ENCODE measurements at places on chromosomes 6 and 20.

DNA sequence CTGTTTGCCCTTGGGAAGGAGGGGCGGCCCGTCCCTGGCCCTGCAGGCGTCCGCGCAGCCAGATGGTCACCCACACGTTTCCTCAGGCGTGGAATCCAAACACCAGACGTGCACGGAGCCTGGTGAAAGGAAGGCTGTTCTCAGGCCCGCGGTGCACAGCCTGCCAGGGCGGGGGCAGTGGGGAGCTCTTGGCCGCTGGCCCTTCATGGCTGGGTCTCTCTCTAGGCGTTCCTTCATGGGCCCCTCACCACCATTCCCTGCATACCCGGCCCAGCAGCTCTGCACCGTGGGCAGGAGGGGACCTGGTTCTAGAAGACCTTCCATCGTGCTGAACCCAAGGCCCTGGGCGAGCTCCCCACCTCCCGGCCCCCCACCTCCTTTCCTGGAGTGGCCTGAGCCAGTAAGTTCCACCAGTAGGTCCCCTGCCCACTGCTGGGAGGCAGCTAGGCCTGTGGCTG is 30.4 kb upstream of the SMOC2 start:
- no peak for DNase-seq

DNA sequence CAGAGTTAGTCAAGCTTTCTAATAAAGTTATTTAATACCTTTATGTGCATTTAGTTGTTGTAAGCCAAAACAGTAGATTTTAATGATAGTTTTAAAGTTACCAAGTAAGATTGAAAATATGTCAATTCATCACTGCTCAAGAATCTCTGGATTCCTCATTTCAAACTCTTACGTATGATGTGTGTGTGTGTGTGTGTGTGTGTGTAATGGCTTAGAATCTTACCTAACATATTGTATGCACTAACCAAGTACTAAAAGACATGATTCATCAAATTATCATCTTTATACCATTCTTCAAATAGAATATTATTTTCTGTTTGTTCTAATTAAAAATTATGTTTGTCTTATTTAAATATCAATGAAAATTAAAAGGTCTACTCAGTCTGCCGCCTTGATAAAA is 41.5 kb upstream of the ZNF337 start:
- DNase-seq, result peak; percentile 32

- DNase-seq, result no peak
These were observed 1.7 kb upstream of the ZKSCAN8 start for GRCh38 chr6:28139860-28140543.

DNA sequence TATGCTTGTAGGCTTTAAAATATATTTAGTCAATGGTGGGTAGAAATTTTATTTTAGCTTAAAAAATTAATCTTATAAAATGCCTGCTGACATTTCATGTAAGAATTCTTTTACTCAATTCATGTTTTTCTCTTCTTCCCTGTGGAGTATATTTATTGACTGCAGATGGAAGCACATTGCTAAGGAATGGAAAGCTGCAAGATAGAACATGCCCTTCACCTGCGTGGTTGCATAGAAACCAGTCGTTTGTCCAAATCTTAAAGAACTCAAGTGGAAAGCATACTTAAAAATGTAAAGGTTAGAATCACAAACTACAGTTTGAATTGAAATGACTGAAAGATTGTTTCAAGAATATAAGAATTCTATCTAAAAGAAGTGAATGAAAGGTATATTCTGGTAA is 30.7 kb downstream of the C6orf163 start:
- DNase-seq, result no peak

DNA sequence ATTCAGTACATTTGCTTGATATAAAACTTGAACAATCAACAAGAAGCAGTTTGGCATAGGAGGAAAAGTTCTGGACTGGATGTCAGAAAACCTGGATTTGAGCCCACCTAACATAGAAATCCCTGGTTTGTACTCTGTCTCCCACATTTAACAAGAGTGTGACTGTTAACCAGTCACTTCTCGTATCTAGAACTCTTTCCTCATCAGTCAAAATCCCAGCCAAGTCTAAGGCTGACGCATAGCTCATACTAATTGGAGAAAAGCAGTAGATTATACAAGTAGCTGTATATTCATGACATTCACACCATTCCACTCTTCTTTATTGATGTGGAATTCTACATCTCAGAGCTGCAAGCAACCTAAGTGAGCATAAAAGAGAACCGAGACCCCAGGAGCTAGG is 222.7 kb downstream of the PHACTR1 start:
- DNase-seq, result no peak

DNA sequence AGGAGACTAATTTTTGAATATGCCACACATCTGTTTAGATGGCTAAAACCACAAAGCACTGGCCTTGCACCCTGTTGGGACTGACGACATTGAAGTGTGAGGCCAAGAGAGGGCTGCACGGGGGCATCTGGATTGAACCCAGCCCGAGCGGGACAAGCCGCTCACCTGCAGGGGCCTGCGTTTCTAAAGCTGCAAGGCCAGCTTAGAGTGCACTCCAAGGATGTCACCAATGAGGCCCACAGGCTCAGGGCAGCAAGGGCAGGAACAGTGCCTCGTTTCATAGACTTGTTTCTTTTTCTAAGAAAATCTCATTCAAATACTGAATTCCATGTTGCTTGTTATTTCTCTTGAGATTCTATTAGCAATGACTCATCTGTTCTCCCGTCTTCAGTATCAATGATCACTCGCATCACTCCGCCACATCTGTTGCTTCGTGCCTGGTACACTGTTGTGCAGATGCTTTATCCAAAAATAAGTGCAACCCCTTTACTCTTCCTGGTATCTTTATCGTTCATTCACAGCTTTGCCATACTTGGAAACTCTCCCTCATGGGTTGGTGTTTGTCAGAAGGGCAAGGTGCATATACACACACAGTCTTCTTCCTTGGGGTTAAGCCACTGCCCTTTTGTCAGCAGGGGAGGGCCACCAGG is 120.1 kb downstream of the IRF4 start:
- DNase-seq, result no peak

GRCh38 chr6:32852018-32852843 is 1.3 kb downstream of the TAP1 start:
- DNase-seq, result no peak

DNA sequence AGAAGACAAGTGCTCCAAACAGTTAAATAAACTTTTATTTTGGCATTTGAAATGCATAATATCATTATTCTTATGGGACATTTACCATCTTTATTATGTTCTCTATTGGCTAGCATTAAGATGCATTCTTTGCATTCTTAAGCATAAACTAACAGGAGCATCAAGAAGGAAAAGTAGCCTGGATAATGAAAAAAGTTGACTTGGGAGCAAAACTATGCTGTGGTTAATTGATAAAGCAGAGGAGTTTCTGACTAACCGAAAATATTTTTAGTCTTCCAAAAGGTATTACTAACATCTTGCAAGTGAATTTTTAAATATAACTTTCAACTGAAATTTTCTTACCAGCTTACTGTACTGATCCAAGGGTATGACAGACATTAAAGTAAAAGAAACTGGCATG is 140.3 kb downstream of the FLRT3 start:
- DNase-seq, result peak; percentile 70

DNA sequence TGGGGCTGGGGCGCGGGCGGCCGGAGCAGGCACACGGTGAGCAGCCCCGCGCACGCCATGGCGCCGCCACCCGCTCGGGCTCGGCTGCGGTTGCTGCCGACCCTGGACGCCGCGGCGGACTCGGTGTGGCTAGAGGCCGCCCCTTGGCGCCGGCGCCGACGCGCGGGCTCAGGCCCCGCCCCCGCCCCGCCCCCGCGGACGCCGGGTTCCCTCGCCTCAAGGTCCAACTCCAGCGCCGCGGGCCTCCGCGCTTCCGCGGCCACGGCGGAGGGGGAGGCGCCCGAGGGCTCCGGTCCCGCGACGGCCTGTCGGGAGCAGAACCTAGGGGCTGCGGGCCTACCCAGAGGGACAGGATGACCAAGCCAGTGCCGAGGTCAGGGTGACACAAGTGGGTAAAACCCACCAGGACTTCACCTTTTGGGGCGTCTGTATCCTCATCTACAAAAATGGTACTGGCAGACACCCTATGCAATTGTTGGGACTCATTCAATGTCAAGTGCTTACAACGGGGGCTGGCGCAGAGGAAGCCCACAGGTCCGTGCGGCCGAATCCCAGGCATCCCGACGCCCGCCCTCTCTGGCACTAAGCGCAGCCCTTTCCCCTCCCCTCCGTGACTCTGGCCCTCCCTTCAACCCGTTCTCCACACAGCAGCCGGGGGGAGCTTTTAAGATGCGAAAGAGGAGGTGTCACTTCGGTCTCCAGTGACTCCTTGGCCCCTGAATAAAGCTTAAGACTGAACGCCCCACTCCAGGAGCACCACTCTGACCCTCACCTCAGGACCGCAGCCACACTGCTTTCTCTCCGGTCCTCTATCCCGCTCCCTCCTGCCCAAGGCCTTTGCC is at the start of gene NECAB3:
NECAB3 (minus strand) TSS at position 135 of the 842 bp plus-strand sequence; CDS start at position 59, 76 bp downstream.
- DNase-seq, result no peak

GRCh38 chr6:125577124-125577662 is 172.2 kb upstream of the HEY2 start:
- no peak for DNase-seq

- DNase-seq, result no peak
These were observed 15.4 kb upstream of the SLC22A16 start for GRCh38 chr6:110491644-110492317.

DNA sequence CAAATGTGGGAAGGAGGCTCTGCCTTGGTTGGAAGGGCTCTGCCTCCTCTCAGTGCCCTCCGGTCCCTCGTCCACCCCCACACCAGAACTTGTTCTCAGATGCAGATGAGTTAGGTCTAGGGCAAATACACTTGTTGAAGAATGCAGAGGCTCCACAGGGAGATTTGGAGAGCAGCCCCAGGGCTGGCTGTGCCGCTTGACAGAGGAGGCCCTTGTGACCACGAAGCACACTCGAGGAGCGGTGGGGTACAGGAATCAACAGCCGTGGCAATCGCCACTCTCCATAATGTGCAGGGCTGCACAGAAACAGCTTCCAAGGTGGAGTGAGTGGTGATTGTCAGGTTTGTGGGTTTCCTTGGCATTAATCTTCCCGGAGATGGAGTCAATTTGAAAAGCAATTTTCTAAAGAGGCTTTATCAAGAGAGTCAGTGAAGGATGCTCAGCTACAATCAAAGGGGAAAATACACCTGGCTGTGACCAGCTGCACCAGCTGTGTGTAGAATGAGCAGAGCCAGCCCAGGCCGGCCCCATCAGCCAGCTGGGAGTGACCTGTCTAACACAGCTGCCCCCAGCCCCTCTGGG is 59.5 kb downstream of the BFSP1 start:
- no peak for DNase-seq

DNA sequence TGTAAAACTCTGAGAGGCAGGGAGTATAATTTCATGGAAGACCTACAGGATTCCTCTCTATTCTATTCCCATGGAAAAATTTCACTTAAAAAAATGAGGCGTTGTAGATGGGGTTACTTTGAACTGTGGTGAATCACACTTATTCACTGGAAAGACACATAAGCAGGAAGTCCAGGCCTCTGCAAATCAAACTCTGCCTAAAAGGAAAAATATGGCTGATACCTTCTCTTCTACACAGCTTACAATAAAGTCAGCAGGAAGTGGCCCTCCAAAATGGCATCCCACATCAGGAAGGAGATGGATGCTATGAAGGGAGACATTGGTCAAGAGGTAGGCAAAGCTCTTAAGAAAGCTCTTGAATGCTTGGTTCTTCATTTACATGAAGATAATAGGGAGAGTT is 115.9 kb downstream of the FYN start:
- no peak for DNase-seq

DNA sequence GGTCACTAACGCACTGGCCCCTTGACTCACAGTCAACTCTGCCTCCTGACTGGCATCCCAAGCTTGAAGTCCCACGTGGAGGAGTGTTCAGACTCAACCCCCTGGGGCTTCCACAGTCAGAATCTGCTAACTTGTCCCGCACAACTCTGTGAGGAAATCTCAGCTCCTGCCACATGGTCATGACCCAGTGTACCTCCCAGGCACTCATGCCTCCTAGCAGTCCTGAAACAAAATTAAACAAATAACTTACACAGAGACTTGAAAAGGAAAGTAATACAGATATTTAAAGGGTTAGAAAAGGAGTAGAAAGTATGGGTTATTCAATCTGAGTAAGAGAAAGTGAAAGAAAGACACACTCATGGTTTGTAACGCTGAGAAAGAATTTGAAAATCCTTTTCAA is 134.9 kb downstream of the GMDS start:
- DNase-seq, result no peak

- no peak for DNase-seq
These were observed 7.1 kb downstream of the SPINT3 start for GRCh38 chr20:45508068-45508886.

GRCh38 chr6:3439961-3440360 is 16.9 kb downstream of the SLC22A23 start:
- DNase-seq, result no peak

- DNase-seq, result peak; percentile 33
These were observed 267.7 kb upstream of the RNF24 start for GRCh38 chr20:4283016-4283415.

GRCh38 chr6:45786355-45786781 is 229.3 kb downstream of the CLIC5 start:
- DNase-seq, result no peak

DNA sequence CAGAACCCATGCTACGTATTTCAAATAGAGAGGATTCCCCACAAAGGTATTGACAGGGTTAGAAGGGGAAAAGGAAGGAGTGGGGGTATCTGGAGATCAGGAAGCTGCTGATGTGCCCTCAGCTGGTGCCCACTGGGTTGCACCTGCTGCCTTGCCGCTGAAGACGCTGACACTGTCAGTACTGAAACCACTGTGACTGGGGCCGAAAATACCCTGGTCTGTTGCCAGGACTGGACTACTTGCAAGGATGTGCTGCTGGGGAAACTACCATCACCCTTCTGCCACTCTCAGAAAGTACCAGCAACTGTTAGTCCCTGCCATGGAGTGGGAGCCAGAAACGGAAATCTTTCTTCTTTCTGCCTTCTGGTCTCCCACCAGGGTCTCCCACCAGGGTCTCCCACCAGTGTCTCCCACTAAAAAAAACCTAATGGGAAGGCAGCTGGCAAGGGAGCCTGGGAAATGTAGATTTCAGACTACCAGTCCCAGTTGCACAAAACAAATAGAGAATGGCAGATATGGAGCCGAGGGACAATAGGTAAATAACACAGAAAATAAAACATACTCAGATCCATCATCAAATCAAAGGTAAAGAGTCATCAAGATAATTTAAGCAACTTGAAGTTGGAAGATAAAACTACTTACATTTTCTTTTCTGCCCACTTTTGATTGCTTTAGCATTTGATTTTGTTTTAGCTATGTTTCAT is 204.8 kb downstream of the TPBG start:
- no peak for DNase-seq

- no peak for DNase-seq
These were observed 1.2 kb downstream of the ANGPT4 start for GRCh38 chr20:914727-915498.

- no peak for DNase-seq
These were observed 226.3 kb upstream of the KCNG1 start for GRCh38 chr20:51249215-51249614.

GRCh38 chr6:9116026-9116425 is 680.7 kb upstream of the SLC35B3 start:
- DNase-seq, result peak; percentile 55

DNA sequence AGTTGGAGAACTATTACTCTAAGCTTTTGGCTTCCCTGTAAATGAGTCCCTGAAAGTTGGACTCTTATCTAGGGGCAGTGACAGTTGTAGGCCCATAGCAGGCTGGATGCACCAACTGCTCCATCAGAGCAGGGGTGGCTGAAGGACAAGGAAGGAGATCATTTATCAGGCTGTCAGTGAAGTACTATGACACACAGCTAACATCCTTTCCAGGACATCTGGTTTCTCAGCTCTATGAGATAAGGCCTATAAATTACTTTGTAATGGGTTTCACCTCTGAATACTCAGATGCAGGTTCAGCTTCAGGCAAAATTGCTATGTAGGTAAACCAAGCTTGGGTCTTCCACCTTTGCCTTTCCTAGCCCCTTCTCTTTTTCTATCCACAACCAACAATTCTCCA is 468.5 kb downstream of the KIF16B start:
- DNase-seq, result no peak
